ENCODE measurements at places on chromosomes 6 and 20. TPM values are rescaled to one million over a fixed set of nuclear protein-coding genes. Genes with fewer than 3 reads are reported as not detected.

RSPO4 gene
- polyA plus RNA-seq, result 0.23 TPM

DNA sequence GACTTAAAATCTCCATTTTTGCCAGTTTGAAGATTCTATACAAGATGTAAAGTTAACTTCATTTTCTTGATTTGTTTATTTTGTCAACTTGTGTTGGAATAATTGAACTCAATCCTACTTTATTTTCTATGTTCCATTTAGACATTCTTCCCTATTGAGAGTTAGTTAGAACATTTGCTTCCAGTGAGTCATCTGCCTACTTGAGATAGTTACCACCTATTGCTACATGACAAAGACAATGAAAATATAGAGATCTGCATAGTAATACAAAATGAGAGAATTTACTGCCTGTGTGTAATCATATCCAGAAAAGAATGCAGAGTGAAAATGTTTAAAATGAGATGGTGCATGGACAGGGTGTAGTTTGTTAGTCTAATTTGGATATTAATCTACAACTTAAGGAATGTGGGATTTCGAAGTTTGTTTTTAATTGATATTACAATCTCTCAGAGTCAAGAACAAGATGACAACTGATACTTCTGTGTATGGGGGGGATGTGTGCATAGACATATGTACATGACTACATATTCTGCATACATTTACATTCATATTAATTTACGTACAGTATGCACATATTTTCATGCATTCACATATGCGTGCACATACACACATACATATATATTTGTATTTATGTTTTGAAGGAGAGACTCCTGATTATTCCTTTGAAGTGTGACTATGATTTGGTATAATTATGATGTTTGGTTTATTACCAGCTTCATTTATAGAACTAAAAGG, 420.1 kb downstream of the NKAIN2 start:
- DNase-seq, result no peak

RALY gene
- 140 TPM for polyA plus RNA-seq

COL9A1 gene
- 11.1 TPM for polyA plus RNA-seq

C20orf204 gene
- polyA plus RNA-seq, result 0.52 TPM

GRCh38 chr6:143187238-143187923, 126.7 kb downstream of the AIG1 start:
- DNase-seq, result peak; percentile 94

SEL1L2 gene
- not detected for polyA plus RNA-seq

LHFPL5 gene
- polyA plus RNA-seq, result not detected

GRCh38 chr6:160395187-160395586, 47.0 kb downstream of the SLC22A3 start:
- DNase-seq, result no peak

GRCh38 chr20:58980711-58981627, at the start of gene NELFCD:
NELFCD (plus strand) TSS chr20:58981256; CDS start chr20:58981310, 54 bp downstream.
- DNase-seq, result peak; percentile 92

DNA sequence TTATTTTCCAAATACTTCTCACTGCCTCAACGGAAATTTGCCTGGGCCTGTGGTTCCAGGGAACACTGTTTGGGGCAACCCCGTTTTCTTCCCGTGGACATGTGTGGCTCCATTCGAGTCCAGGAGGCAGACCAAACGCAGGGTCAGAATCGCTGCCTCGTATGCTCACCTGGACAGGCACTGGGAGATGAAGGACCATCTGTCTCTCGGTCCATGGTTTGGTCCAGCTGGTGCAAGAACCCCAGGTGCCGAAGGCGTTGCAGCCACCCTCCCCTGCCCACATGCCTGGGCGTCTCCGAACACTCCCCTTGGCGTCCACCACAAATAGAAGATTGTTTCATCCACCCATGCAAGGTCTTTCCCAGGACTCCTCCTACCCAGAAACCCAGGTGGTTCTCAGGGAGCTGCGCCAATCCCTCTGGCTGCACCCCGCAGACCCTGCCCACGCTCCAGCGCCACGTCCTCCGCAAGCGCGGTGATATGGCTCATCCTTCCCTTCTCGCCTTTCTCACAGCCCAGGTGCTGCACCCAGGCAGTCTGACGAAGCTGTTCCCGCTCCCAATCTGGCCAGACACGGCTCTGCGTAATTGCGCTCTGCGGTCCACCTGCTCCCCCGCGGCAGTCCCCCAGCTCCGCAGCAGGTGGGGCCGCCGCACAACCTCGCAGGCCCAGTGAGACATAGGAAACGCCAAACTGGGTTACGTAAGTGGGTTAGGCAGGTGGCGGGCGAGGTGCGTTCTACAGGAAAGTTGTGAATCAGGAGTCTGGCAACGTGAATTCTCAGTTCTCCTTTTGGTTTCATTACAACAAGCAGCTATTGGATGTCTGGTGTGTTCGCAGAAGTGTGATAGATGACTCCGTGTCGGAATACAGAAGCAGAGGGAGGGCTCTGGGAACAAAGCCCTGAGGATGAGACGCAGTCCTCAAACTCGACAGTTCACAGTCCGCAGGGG, 146.2 kb upstream of the ECI2 start:
- DNase-seq, result peak; percentile 67

DNA sequence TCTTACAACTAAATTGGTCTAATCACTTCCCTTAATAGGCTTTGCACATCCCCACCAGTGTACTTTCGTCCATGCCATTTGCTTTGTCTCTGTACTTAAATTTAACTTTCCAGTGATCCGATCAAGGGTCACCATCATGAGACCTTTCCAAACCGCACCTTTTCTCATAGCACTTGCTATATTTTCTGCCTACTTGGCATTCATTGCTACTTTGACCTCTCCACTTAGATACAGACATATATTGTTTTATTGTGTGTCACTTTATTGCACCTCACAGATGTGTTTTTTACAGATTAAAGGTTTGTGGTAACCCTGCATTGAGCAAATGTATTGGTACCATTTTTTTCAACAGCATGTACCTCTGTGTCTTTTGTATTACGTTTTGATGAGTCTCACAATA, 14.8 kb downstream of the SUMO4 start:
- no peak for DNase-seq

GRCh38 chr6:106360410-106360988, at the start of gene CRYBG1:
CRYBG1 (plus strand) TSS chr6:106360717; CDS start chr6:106360909, 192 bp downstream.
- DNase-seq, result peak; percentile 19

GRCh38 chr6:15108383-15108715, 137.5 kb upstream of the JARID2 start:
- no peak for DNase-seq

DNA sequence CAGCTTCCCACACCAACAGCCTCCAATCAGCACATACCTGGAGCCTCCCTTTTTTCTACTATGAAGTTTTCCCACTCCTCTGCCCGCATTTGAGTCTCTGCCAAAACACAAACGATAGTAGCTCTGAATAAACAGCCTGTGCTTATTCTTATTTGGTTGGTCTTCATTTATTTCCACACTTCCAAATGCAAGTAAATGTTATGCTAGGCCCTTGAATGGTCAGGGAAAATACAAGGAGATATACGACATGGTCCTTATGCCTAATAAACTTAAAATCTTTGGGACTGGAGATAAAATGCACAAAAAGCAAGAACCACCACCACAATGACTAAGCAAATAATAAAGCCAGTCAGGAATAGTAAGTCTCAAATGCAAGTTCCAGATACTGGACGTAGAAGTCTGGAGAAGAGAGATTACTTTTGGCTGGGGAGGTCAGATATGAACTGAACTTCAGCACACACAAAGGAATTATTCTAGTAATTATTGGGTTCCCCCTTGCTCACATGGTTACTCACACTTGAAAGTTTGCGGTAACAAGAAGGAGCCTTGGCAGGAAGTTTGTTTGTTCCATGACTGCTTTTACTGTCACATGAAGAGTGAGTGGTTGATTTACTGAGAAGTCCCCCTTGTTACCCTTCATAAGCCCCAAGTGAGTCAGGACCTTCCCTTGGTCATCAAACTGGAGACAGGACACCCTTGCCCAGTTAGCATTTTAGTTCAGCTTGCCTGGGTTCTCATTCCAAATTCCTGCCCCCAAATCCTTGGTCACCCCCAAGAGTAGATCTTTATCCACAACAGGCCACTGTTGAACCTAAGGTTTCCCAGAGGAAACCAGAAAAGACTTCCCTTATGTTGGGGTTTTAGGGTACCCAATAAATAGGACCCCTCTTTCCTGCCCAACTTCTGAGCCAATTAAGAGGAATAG, 511.2 kb upstream of the JARID2 start:
- peak; percentile 72 for DNase-seq

GRCh38 chr20:48761874-48762273, 65.9 kb downstream of the PREX1 start:
- no peak for DNase-seq

DNA sequence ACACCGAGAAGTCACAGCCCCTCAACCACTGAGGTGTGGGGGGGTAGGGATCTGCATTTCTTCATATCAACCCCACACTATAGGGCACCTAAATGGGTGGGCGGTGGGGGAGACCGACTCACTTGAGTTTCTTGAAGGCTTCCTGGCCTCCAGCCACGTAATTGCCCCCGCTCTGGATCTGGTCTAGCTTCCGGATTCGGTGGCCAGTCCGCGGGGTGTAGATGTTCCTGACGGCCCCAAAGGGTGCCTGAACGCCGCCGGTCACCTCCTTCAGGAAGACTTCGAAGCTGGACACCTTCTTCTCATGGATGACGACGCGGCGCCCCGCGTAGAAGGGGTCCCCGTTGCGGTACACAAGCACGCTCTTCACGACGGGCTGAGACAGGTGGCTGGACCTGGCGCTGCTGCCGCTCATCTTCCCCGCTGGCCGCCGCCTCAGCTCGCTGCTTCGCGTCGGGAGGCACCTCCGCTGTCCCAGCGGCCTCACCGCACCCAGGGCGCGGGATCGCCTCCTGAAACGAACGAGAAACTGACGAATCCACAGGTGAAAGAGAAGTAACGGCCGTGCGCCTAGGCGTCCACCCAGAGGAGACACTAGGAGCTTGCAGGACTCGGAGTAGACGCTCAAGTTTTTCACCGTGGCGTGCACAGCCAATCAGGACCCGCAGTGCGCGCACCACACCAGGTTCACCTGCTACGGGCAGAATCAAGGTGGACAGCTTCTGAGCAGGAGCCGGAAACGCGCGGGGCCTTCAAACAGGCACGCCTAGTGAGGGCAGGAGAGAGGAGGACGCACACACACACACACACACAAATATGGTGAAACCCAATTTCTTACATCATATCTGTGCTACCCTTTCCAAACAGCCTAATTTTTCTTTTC, at the start of gene DCDC2:
Gene DCDC2 (minus strand): TSS at position 724 of the 883 bp plus-strand sequence. CDS start 309 bp downstream, at position 415.
- DNase-seq, result no peak

DNA sequence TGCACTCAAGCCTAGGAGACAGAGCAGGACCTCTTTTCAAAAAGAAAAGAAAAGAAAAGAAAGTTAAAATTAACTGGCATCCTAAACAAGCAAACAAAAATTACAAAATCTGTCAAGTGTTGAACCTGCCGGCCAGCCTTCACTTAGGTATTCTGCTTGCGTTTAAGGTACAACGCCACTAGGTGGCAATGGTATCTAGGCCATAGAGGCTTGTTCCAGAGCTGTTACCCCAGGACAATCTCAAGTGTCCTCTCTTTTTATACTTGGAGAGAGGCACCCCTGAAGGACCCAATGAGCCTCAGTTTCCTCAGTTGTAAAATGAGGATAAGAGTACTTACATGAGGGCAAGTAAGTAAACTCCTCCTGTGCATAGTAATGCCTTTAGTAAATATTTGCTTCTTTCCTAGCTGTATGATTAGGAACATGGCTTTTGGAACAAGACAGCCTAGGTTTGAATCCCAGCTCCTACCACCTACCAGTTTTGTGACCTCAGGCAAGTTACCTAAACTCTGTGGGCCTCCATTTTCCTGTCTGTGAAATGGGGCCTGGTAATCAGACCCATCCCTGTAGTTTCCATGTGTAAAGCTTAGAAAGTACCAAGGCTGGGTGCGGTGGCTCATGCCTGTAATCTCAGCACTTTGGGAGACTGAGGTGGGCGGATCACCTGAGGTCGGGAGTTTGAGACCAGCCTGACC, 5.8 kb upstream of the PACSIN1 start:
- DNase-seq, result peak; percentile 35

SENP6 gene
- polyA plus RNA-seq, result 70.9 TPM

DNA sequence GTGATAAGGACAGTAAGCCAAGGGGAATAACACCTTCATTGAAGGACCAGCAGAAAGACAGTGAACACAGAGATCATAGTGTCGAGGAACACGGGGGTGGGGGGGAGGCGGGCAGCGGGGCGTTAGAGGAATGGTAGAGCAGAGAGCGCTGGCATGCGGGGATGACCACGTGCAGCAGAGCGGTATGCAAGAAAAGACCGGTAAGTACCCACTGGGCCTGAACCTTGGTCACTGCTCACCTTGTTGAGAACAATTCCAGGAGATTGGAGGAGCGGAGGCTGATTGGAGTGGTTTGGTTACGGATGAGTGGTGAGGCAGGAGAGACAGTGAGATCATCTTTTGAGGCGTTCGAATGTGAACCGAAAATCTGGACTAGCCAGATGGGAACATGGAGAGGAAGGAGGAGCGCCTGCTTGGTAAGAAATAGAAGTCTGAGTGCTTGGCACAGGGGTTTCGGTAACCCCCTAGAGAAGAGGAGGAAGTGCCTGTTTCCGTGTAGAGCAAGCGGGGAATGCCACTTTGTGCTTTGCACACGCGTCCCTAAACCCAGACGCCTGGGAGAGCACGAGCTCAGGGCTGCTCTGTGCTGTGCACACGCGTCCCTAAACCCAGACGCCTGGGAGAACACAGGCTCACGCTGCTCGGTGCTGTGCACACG, 70.0 kb downstream of the FAM120B start:
- DNase-seq, result no peak

DEFB132 gene
- polyA plus RNA-seq, result not detected

GRCh38 chr6:131060311-131060710, 2.7 kb downstream of the EPB41L2 start:
- no peak for DNase-seq

All from muscle of leg (tissue), 16 donors.